ENCODE measurements at places on chromosomes 4 and X. TPM values are rescaled to one million over a fixed set of nuclear protein-coding genes. Genes with fewer than 3 reads are reported as not detected.

Gene FAM149A
- total RNA-seq, result 13.9 TPM

Gene PRR32
- total RNA-seq, result not detected

- DNase-seq, result peak; percentile 38
Observed at GRCh38 chr4:14862891-14863290, 139.4 kb upstream of the CPEB2 start.

DNA sequence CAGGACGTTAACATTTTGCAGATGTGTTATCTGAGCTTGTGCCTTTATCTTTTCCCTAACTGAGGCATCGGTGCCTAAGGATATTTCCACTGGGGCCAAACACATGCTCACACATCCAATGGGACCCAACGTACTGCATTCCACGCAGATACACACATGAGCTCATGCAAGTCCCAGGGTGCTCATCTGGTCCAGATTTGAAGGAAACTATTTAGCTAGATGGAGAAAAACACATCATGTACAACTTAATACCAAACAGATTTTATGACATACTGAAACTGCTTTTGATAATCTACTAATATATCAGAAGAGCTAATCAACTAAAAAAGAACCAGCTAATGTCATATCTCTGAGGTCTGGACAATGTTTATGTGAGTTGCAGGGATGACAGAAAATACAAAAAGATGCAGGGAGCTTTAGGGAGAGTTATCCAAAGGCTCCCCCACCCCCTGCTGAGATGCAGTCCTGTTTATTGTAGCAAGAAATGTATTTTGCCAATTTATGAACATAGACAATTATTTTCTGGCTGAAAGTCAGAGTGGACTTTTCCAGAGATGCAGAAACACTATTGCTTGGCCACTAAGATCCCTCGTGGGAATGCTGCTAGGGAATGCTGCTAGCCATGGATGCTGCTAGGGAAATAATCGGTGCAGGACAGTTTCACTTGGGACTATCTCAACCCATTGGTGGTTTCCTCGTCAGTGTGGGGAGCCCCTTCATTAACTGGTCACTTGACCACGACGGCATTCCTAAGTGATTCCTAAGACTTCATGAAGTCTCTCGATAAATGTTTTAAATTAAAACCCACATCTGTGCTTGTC lies 172.8 kb downstream of the SMIM20 start:
- DNase-seq, result no peak

DNA sequence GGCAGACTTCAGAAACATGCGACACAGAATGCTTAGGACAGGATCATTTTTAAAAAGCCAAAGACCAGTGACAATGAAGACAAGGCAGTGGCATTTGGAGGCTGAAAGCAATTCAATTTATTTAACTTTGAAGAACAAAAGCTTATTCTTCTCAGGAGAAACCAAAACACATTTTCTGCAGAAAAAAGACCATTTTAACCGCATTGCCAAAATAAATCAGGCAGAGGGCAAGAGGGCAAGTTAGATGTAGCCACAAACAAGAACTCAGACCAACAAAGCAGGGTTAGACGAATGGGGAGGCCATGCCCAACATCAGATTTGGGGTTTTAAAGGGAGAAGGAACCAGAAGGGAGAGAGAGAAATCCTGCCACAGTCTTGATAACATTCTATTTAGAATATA lies 58.9 kb downstream of the RELL1 start:
- no peak for DNase-seq

- no peak for DNase-seq
Observed at GRCh38 chr4:8441499-8442091, 1.0 kb downstream of the TRMT44 start.

GRCh38 chr4:141158219-141158618 lies 24.9 kb upstream of the RNF150 start:
- DNase-seq, result no peak

- DNase-seq, result no peak
Observed at GRCh38 chr4:176498617-176499256, 179.0 kb downstream of the SPCS3 start.

DNA sequence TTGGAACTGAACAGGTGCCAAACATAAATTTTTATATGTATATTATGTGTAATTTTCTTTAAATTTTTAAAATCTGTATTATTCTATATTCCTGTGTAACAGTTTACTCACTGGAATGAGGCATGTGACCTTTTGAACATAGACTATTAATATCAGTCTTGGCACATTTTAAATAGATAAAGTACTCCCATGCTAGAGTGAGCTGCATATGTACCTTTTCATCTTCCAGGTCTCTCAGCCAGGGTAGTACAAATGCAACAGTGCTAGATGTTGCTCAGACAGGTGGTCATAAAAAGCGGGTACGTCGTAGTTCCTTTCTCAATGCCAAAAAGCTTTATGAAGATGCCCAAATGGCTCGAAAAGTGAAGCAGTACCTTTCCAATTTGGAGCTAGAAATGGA lies 242.0 kb downstream of the RAPGEF2 start:
- no peak for DNase-seq

GRCh38 chr4:153472122-153473037 lies 6.2 kb downstream of the TMEM131L start:
- DNase-seq, result no peak

DNA sequence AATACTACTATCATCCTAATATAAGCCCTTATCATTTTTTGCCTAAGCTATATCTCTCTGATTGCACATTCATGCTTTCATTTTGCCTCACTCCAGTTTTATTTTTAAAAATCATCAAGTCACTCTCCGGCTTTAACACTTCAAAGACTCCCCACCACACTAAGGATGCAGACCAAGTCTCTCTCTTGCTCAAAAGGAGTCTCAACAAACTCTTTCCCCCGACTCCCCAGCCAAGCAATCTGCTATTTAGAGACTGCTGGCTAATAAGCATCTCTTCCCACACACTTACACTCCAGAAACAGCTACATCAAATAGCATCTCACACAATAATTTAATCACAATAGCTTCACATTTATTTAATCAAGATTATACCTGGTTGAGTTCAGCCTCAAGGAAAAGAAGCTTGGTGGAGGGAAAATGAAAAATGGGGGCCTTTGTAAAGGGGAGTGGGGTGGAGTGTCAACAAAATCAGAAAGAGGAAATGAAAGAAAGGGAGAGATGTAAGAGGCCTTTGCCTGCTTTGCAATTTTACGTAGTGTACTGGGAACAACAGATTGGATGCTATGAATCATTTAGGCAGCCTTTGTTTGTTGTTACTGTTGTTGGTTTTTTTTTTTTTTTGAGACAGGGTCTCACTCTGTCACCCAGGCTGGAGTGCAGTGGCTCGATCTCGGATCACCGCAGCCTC lies 104.1 kb upstream of the MCF2 start:
- DNase-seq, result no peak

DNA sequence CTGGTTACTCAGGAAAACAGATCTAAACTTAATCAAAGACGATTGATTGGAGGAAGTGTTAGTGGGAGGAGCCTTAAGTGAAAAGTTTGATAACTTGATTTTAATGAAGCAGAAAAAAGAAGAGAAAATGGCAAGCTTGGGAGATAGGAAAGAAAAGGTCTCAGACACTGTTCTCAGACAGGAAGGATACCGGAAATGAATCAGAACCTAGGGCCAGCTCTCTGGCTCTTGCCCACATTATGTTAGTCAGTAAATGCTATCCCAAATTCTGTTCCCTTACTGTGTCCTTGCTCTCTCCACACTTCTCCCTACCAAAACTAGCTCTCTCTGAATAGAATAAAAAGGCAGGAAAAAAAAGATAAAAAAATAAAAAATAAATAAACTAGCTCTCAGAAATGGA lies 48.6 kb upstream of the TMEM164 start:
- DNase-seq, result no peak

DNA sequence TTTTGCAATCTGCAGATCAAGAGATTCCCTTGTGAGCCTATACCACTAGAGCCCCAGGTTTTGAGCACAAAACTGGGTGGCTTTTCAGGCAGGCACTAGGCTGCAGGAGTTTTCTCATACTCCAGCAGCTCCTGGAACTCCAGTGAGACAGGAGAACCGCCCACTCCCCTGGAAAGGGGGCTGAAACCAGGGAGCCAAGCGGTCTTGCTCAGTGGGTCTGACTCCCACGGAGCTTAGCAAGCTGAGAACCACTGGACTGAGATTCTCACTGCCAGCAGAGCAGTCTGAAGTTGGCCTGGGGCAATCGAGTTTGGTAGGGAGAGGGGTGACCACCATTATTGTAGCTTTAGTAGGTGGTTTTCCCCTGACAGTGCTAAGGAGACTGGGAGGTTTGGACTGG lies 313.8 kb upstream of the TEX13C start:
- no peak for DNase-seq

DNA sequence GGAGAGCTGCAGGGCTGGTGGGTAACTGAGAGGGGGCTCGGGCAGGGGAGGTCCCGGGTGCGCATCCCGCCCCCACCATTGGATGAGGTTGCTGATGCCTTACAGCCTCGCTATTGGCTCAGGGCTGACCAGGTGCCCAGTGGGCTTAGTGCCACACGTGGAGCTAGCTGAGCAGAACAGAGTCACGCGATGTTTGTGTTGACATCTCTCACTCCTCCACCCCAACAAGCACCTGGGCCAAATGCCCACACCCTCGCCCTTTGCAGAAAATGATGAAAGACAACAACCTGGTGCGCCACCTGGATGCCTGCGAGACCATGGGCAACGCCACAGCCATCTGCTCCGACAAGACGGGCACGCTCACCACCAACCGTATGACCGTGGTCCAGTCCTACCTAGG lies 31.8 kb downstream of the ATP2B3 start:
- DNase-seq, result no peak

DNA sequence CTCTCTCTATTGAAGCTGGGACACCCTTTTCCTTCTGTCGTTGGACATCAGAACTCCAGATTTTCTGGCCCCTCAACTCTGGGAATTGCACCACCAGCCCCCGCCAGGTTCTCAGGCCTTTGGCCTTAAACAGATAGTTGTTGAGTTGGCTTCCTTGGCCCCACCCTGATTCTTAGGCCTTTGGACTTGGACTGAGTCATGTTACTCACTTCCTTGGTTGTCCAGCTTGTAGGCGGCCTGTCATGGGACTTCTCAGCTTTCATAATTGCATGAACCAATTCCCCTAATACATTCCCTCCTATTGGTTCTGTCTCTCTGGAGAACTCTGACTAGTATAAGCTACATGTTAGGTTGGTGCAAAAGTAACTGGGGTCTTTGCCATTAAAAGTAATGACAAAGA lies 195.7 kb downstream of the GPAT3 start:
- no peak for DNase-seq

DNA sequence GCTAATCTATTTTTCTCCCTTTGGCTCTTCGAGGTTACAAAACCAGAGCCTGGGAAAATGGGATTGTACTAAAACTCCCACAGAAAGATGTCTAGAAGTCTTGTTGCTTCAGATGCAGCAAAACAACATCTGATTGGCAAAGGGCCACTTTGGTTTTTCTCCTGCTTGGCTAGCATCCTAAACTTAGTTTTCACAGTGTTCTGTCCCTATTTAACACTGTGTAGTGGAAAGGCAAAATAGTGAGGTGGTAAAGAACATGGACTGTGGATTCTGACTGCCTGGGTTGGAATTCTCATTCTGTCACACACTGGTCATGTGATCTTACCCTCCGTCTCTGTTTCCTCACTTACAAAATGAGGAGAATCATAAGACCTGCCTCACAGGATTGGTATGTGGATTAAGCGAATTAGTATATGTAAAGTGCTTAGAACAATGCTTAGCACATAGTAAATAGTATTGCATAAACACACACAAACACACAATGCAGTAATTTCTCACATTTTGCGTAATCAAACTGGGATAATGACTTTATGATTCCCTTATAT lies 23.5 kb downstream of the TIGD2 start:
- no peak for DNase-seq

- DNase-seq, result no peak
Observed at GRCh38 chrX:153851981-153852380, 21.6 kb upstream of the PDZD4 start.

Data from ovary (tissue), 10 donors.